AG04449 (cell line): ENCODE measurements at places on chromosomes 6 and 20.

- DNase-seq: peak; percentile 70
Observed at GRCh38 chr6:166025149-166025898, 142.3 kb downstream of the TBXT start.

DNA sequence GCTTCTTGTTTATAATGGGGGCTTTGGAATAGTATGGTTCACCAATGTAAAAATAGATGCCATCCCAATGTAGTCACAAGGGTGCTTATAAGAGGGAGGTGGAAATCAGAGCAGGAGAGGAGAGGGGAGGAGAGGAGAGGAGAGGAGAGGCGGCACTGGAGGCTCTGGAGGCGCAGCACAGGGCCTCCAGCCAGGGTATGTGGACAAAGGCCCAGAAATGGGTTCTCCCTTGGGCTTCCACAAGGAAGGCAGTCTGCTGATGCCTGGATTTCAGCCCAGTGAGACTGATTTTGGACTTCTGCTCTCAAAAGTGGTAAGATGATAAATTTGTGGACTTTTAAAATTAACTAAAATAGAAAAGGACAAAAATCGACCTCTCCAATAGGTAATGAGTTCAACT is 116.8 kb downstream of the RNASET2 start:
- DNase-seq: no peak

DNA sequence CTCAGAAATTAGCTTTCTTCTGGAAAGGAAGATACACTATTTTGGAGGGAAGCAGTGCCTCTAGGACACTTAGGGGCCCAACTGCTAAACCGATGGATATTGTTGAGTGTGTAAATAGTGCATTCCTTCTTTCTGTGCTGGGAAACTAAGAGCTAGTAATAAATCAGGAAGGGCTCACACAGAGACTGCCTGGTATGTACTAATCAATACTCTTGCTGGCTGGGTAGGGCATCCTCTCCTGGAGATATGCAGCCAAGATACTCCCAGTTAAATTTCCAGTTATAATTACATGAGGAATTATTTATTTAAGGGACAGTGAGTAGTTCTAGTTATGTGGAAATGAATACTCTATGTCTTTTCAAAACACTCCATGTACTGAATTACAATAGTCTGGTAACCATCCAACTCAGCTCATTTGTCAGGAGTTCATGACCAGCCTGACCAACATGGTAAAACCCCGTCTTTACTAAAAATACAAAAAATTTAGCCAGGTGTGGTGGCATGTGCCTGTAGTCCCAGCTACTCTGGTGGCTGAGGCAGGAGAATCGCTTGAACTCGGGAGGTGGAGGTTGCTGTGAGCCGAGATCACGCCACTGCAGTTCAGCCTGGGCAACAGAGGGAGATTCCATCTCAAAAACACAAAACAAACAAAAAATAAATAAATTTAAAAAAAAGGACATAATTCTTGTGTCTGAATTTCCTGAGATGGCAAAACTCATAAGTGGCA is 100.0 kb downstream of the OR2B2 start:
- DNase-seq: no peak

DNA sequence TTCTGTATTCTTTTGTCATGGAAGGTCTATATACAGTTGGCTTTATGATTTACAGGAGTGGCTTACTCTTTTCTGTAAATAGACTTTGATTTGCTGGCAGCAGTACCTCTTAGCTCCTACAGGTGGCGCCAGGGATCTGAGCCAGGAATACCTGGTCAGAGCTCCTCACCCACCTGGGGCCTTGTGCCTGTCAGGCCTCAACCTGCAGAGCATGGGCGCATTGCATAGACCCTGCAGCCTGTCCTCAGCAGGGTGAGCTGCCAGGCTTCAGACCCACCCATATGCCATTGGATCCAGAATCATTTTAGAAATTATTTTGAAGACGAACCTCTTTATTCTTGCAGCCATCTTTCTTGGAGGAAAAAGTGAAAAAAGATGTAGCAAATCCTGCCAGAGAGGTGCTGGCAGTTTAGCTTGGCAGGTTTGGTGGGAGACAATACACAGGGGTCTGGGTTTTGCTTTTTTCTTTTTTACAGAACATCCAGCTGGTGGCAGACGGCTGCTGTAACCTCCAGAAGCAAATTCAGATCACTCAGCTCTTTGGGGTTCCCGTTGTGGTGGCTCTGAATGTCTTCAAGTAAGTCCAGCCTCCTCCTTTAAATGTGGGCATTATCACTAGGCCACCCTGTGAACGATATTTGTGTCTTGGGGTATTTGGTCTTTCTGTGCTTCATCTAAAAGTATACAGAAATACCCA is 149.1 kb downstream of the MTHFD1L start:
- DNase-seq: no peak

GRCh38 chr20:50372770-50373088 is 137.5 kb upstream of the PTPN1 start:
- no peak for DNase-seq

DNA sequence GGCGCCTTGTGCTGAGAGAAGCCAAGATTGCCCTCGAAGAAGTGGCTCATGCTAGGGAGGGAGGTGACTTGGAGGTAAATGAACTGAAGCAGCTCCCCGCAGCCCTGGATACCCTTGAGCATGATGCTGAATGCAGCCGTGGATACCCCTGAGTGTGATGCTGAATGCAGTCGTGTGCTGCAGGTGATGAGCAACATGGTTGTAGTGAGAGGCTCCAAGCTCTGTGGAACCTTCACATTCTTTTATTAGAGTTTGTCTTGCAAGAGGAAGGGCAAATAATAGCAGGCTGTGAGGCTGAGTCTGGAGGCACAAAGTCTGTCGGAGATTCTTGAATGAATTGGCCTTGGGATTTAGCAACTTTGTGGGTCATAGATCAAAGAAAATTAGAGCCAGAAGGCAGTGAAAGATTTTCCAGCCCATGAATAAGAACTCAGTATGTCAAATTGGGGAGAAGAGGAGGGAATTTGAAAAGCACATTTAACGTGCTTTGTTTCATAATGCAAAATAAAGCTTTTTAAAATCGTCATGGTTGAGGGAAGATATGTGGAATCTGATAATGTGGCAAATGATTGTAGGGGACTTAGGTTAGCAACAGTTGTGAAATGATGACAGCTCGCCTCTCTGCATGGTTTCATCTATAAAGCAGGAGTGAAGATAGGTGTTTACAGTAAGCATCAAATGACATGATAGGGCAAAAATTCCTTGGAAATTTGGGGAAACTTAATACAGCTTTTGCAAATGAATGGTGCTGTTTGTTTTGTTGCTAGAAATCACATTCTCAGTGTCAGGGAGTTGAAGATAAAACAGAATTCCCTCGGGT is 120.1 kb upstream of the TIAM2 start:
- DNase-seq: no peak

DNA sequence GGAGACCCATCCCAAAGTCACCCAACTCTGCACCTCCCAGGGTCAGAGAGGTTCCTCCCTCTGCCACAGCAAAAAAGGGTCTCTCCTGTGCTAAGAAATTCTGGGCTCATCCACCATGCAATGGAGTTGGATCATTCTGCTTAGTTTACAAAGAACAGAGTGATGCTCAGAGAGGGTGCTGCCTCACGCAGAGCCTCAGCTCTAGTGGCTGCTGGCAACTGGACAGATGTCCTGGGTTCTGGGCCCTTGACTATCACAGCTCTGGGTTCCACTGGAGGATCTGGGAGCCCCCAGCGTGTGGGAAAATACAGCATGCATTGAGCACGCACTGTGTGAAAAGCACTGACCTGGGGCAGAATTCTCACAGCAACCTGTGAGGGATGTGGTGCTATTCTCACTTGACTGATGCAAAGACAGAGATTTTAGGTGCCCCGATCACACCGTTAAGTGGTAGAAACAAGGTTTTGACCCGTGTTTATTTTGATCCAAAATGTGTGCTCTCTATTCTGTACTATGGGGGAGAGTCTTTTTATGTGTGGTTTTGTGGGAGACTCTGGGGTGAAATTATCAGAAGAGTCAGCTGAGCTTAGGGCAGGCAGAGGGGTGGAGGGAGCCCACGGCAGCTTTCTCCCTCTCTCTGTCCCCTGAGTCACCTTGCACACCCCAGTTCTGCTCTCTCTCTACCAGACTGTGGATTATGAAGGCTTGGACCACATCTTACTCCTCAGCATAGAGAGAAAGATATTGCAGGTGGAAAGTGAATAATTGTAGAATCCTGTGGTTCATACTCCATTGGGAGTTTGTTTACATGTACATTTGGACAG is 19.9 kb downstream of the TREML4 start:
- DNase-seq: no peak

DNA sequence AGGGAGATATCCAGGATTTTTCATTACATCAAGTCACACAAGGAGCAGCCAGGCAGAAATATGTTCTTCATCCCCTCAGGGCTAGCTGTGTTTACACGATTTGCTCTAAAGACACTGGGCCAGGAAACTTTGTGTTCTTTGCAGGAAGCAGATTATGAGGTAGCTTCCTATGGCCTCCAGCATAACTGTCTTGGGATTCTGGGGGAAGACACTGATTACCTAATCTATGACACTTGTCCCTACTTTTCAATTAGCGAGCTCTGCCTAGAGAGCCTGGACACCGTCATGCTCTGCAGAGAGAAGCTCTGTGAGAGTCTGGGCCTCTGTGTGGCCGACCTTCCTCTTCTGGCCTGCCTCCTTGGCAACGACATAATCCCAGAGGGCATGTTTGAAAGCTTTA is 11.2 kb downstream of the FAM120B start:
- DNase-seq: no peak

- DNase-seq: no peak
Observed at GRCh38 chr6:56047931-56048540, 172.6 kb upstream of the BMP5 start.

- no peak for DNase-seq
Observed at GRCh38 chr20:62045529-62046285, 20.0 kb downstream of the TAF4 start.

GRCh38 chr6:136525586-136526195 is 24.5 kb downstream of the MAP7 start:
- no peak for DNase-seq

- no peak for DNase-seq
Observed at GRCh38 chr6:18302561-18303439, 38.5 kb upstream of the DEK start.

- DNase-seq: no peak
Observed at GRCh38 chr20:57980506-57980905, 247.9 kb downstream of the ANKRD60 start.

GRCh38 chr6:129667621-129668020 is 42.4 kb downstream of the ARHGAP18 start:
- DNase-seq: no peak

DNA sequence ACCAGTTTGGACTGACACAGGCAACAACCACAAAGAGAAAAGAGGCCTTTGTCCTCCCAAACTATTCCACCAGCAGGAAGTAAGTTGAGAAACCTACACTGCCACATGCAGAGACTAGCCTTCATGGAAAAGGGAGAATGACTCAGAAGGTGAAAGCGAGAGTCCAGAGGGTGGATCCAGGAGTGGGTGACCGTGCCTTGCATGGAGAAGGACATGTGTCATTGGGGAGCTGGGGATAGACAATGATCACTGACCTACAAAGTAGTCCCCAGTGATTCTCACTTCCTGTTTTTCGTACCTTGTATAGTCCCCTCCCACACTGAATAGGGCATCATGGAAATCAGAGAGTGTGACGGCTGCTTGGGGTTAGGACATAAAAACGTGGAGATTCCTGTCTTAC is 91.9 kb downstream of the MYLK4 start:
- DNase-seq: no peak

DNA sequence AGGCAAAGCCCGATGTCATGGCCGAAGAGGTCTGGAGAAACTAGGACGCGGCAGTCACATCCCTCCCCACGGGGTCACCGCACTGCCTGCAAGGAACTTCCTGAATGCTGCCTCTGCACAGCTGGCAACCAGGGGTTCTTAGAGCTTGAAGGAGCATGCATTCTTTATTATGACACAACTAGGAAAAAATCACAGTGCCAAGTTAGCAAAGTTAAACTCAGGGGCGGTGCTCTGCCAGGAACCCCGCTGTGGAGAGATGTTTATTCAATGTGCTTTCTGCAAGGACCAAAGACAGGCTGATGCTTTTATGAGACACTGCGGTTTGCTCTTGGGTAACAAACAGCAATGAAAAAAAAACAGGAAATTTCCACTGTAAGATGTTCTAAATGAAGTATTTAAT is 287.3 kb upstream of the FOXQ1 start:
- DNase-seq: peak; percentile 36

DNA sequence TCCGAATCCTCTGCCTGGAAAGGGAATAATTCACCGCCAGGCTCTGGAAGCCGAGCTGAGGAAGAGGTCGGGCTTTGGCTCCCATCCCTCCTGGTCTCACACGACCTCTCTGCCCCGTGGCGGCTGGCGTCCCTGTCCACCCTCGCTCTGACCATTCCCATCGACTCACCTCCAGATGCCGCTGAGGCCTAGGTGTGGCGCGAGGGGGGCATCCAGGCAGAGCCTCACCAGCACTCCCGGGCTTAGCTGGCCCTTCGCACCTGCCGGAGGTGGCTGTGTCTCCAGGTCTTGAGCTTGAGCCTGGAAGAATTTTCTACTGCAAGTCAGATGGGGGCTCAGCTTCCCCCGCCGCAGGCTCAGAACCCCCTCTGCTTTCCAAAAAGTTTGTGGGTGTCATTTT is 28.5 kb upstream of the SMOC2 start:
- DNase-seq: no peak

DNA sequence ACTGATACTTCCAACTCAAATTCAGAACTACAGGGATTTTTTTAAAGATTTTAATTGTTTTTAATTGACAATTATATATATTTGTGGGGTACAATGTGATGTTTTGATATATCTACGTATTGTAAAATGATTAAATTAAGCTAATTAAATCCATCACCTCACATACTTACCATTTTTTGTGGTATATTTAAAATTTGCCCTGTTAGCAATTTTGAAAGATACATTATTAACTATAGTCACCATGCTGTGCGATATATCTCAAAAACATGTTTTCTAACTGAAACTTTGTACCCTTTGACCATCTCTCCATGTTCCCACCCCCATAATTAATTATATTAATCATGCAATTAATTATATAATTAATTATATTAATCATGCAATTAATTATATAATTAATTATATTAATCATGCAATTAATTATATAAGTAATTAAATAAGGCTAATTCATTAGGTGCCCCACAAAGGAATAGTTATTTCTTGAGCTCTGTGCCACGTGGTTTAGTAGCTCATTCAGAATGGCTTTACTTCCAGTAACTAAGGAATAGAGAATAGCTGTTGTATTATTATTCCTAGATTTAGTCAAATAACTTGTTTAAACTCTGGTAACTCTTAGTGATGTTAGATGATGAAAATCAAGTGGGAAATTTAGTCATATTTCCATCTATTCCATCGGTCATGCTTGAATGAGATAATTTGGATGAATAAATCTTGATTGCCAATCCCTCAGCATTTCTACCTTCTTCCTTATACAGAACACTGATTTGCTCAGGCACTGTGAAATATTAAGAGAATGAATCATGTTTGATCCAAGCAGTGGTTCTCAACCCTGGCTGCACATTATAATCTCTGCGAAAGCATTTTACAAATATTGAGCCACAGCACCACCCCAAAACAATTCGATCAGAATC is 25.1 kb downstream of the LOC128125822 start:
- DNase-seq: no peak

DNA sequence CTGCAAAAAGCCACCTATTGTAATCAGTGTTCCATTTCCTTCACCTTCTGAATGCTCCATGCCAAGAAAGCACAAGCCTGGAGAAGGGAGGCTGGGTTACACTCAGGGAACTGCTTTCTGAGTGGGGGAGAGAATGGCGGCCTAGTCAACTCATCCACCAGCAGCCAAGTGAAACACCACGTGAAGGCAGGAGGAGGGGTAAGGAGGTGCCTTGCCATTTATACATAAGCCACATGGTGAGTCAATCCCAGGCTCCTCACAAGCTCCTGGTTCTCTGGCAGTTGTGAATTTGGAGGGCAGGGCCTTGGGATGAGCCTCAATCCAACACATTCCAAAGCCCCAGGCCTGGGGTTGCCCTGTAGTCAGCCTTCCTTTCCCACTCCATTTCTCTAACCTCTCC is 149.4 kb downstream of the CD24 start:
- DNase-seq: no peak
